CD8-positive, alpha-beta T cell (primary cell): ENCODE measurements at places on chromosomes 2 and 18.

DNA sequence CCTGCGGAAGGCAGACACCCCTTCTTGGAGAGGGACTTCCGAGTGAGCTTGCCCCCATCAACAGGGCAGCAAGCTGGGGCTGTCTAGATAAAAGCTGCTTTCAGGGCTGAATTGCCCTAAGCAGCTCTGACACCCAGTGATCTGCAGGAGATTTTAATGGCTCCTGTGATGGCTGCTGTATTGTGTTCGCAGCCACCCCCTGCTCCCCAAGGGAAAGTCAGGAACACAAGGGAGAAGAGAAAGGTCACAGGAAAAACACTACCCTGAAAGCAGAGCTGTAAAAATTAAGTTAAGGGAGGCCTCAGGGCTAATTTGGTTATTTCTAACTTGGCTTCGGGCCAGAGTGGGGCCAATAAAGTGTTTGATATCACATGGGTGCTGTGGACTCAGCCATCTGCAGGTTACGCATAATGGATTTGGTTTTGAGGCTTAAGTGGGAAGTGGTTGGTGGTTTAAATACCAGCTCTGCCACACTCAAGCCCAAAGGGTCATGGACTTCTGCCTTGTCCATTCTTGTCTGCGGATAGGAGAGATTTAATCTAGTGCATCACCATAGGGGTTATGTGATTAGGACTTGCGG is 147.6 kb downstream of the CLIP4 start:
- DNase-seq: no peak

DNA sequence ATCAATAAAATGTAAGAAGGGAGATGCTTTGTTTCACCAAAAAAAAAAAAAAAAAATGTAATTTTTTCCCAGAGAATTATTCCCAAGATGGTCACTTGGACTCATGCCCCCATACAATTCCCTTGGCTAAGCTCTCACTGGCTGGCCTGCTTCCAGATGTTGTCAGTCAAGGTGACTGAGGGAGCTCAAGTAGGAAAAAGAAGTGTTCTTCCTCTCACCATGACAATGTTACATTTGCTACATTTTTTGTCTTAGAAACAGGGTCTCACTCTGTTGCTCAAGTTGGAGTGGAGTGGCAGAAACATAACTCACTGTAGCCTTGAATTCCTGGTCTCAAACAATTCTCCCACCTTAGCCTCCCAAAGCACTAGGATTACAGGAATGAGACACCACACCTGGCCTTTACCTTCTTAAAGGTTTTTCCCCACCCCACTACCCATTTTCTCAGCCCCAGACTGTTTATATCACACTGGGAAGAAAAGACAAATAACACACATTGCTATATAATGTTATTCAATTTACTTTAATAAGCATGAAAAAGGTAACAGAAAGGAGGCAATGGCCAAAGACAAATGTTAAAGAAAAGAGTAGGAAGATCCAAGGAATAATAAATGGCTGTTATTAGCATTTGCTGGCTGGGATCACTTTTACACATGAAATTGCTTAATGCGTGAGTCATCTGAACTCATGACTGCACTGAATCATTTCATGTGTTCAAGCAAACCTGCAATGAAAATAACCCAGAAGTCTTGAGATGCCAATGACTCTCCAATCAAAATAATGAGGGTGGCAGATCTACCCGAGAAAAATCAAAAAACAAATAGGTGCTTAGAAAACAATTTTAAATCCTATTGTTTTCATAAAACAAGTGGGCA is 45.2 kb downstream of the ACVR1 start:
- no peak for DNase-seq

- no peak for DNase-seq
Measured at GRCh38 chr18:44841221-44841620, 160.5 kb downstream of the SETBP1 start.

DNA sequence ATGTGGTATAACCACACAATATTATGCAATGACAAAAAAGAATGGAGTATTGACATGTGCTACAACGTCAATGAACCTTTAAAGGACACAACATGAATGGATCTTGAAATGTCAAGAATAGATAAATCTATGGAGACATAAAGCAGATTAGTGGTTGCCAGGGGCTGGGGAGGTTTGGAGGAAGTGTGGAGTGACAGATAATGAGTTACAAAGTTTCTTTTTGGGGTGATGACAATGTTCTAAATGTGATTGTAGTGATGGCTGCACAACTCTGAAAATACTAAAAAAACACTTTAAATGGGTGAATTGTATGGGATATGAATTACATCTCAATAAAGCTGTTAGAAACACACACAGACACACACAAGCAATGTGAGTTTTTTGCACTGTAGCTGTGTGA is 37.4 kb upstream of the C1D start:
- no peak for DNase-seq

DNA sequence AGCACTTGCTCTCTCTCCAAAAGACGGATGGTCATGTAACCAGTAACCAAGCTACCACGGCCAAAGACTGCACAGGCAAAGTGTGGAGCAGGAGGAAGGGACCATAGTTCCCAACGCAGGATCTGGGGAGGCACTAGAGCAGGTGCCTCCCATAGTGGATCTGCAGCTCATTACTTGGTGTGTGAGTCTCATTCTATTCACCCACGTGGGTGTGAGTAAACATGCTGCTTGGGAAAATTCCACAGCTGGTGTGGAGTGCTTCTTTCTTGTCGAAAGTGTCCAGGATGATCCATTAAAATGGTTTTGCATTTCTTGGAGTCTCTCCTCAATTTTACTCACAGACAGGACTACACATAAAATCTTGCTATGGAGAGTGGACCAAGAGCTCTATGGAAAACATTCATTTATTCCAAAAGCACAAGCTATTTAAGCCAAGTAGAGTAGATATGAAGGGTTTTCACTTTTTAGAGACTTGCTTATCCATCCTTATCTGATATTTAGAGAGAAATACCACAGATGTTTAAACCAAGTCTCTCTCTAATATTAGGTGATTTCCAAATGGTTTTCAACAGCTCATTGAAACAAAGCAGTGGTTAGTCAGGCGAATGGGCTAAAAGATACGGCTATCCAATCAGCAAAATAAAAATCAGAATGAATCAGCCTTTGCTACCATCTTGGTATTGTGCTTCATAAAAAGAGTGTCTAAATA is 104.3 kb upstream of the CCDC195 start:
- DNase-seq: no peak

- no peak for DNase-seq
Measured at GRCh38 chr18:45165176-45165713, 450.0 kb upstream of the SLC14A2 start.

GRCh38 chr2:15034246-15034645 is 401.7 kb downstream of the LRATD1 start:
- DNase-seq: no peak

DNA sequence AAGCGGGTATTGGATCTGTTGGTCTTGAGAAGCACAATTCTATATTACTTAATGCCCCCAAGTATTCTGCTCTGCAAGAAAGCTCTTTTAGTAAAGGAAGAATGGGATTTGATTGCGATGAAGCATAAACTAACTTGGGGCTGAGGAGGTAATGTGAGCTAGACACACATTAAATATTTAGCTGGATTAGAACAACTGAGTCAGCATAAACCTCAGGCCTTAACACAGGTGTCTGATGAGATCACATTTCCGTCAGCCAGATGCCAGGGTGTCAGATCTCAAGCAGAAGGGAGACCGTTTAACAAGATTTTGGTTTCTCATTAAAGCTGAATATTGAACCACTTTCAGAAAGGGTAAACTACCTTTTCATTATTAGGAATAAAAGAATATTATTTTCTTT is 94.5 kb downstream of the GYPC start:
- DNase-seq: peak; percentile 2

DNA sequence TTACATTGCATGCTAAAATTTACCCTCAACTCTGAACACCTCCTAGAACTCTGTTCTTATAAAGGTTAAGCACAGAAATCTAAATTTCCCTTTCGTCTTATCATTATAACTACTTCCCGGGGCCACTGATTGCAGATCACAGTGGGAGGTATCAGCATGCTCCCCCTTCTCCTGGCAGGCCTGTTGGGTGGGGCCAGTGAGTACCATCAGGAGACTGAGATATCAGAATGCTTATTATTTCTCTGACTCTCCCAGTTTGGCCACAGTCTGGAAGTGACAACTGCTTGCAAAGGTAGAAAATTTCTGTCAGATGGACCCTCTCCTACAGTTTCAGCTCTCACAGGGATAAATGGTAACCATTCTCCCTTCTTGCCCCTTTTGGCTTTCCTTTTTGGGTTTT is 62.6 kb downstream of the DSEL start:
- DNase-seq: no peak

DNA sequence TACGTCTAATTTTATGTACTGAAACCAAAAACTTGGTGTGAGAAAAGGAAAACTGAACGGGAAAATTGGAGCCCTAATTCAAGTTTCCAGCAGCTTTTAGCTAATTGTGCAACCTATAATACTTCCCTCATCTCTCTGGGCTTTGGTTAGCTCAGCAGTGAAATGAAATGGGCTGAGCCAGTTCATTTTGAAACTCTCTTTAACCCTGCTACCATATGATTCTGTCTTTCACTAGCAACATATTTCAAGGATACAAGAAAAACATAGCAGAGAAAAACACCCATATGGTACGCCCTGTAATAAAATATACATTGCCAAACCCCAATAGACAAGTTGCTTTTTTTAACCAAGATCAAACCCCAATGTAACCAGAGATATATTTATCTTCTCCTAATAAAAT is 799 bp downstream of the SYT4 start:
- no peak for DNase-seq

DNA sequence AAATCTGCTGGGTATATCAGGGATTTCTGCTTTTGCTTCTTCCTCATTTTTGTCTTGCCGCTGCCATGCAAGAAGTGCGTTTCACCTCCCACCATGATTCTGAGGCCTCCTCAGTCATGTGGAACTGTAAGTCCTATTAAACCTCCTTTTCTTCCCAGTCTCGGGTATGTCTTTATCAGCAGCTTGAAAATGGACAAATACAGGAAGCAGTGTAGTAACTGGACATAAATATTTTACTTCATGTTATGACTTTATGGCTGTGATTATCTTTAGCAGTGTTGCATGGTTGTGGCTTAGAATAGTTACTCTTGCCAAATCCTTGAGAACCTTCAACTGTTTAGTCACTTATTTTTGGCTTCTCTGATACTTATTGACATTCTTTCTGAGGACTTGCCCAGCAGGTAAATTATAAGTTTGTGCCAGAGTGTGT is 66.2 kb upstream of the DLX2 start:
- DNase-seq: no peak

DNA sequence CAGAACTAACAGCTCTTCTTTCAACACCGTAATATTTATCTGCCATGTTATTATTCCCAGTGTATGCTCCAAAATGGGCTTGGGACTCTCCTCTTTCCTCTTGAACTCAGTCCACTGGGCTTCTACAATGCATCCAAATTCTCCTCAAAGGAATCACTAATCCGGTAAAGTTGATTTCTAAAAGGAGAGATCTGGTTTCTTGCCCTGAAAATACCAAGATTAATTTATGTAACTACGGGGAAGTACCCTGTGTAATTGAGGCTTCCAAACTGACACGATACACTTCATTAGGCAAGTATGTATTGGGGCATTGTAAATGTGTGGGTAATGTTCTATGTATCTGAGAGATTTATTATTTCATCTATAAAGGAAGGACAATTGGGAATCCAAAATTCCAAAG is 5.7 kb downstream of the NCKAP5 start:
- DNase-seq: no peak

GRCh38 chr2:153387203-153387602 is 91.4 kb downstream of the RPRM start:
- no peak for DNase-seq

DNA sequence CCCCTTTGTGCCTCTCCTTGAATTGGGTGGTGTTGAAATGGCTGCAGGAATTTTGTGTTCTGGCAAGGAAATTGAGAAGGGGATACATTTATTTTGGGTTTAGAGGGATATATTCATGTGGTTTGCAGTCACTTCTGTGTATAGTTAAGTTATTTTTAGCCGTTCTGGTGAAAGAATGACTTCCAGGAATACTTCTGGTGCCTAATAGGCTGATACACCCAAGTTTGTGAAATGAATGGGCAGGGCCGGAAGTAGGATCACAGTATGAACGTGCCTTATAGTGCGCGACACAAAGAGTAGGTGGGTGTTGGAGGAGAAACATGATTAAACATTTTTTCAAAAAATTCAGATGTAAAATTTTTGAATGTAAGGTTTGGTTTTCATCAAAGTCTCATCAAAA is 168.6 kb upstream of the ATP5MC3 start:
- DNase-seq: no peak

DNA sequence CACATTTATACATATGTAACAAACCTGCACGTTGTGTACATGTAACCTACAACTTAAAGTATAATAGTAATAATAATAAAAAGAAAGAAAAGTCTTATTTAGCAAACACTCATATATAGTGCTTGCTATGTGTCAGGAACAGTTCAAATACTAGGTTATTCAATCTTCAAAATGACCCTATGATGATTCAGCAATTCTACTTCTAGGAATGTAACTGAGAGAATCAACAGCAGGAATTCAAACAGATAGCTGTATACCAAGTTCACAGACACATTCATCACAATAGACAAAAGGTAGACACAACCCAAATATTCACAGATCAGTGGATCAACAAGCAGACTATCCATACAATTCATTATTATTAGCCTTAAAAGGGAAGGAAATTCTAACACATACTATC is 69.5 kb downstream of the MYO5B start:
- DNase-seq: no peak

GRCh38 chr2:69013142-69013839 is at the start of gene ANTXR1:
Gene ANTXR1, plus strand, starts transcription at chr2:69013179. Its CDS starts 321 bp downstream, at chr2:69013500.
- DNase-seq: peak; percentile 9

DNA sequence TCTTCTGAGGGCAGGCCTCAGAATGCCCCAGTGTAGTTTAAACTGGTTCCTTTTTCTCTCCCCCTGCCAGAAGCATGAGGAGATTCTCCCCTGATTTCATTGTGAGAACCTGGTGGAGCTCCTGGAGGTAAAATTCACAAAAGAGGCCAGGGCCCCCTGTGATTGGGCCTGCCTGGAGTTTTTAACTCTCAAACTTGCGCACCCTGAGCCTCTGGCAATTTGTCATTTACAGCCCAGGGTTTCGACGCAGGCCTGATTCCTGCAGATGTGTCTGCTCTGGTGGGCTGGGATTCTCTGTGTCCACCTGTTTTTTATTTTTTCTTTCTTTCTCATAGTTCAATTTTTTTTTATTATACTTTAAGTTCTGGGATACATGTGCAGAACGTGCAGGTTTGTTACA is 157.9 kb downstream of the ASB1 start:
- DNase-seq: no peak

DNA sequence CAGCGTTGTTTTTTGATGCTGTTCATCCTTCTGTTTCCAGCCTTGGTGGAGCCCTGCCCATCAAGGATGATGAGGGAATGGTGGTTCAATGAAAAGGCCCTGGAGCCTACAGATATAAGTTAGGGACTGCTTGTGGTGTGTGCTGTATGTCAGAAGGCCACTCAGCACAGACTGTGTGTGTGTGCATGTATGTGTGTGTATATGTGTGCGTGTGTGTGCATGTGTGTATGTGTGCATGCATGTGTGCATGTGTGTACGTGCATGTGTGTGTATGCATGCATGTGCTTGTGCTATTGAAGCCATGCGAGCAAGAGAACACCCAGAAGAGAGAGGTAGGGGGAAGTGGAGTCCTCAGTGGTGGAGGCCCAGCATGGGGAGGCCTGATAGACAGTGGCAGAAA is 304.9 kb downstream of the CYP26B1 start:
- no peak for DNase-seq

GRCh38 chr2:6163932-6164331 is 471.7 kb downstream of the SOX11 start:
- DNase-seq: no peak

- DNase-seq: no peak
Measured at GRCh38 chr2:73034661-73035375, 36.7 kb downstream of the SFXN5 start.
